ENCODE measurements at places on chromosomes 16 and 17.

DNA sequence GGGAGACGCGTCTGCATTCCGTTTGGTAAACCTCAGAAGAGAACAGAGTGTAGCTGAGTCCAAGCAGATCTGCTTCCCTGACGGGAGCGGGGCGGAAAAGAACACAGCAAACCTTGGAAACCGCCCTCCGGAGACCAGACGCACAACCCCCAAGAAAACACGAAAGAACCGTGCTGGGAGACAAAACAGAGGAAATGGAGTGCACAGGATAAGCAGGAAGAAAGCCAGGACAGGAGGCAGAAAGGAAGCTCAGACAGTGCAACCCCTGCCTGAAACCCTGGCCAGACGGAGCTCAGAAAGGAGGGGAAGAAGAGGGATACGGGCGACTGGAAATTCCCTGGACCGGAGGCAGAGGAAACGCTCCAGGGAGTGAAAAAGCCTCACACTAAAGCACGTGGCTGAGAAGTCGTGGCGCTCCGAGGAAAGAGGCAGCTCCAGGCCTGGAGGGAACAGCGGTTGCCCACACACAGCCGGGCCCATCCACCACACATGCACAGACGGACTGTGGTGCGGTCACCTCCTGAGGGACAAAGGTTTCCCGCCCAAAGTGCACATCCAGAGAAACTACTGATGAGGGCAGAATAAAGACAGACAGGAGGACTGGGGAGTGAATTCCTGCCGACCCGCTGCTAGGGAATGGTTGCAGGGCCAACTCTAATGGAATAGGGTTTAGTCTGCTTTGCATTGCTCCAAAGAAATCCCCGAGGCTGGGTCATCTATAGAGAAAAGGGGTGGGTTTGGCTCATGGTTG is 10.2 kb downstream of the DPEP1 start:
- no peak for DNase-seq

DNA sequence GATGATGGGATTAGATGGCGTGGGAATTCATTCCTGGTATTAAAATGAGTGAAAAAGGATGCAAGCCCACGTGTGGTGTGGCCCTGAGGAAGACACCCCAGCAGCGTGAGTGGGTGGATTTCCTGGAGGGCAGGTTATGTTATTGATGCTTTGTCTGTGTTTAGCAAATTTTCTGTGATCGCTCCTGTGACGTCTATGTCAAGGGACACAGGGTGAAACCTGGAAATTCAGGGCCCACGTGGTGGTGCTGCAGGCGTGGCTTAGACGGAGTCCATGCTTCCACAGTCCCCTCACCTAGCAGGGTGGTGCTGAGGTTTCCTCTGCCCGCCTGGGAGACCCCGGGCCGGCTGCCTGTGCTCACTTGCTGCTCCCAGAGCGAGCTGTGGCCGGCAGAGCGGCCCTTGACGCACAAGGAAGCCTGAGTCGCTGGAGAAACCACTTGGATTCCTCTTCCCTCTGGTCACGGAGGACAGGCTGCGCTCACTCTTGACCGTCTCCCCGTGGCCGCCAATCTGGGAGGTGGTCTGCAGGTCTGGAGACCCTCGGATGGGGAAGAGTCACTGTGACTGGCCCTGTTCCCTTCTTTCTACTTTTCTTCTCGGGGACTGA is 23.4 kb downstream of the BAIAP2 start:
- no peak for DNase-seq

GRCh38 chr16:90032674-90033331 is 13.5 kb upstream of the DBNDD1 start:
- DNase-seq, result peak; percentile 42

- no peak for DNase-seq
These were observed 7.5 kb downstream of the SLC5A11 start for GRCh38 chr16:24853169-24853824.

DNA sequence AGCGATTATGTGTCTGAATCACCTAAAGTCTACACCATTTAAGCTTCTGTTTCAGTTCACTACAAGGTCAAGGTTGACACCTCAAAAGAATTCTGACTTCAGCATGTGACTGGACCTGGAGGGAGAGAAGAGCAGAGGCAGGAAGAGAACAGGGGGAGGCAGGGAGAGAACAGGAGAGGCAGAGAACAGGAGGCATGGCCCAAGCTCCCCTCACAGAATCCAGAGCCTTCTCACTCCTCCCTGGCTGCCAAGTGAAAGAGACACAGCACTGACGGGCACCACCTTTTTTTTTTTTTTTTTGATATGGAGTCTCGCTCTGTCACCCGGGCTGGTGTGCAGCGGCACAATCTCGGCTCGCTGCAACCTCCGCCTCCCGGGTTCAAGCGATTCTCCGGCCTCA is 11.4 kb downstream of the GGA2 start:
- DNase-seq, result no peak

DNA sequence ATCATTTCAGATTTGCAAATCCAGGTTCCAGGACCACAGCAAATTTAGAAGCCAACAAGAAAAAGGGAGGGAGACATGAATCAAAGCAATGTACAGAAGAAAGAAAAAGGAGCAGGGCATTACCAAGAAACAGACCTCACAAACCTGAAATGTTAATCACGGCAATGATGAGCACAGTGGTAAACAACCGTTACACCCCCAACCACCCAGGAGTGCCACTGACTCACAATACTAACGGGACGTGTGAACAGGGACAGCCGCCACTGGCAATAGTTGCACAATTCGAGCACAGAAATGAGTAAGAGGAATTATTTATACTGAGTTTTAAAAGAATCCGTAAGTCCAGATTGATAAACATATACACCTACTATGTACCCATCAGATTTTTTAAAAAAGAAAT is 13.8 kb downstream of the USP22 start:
- no peak for DNase-seq

DNA sequence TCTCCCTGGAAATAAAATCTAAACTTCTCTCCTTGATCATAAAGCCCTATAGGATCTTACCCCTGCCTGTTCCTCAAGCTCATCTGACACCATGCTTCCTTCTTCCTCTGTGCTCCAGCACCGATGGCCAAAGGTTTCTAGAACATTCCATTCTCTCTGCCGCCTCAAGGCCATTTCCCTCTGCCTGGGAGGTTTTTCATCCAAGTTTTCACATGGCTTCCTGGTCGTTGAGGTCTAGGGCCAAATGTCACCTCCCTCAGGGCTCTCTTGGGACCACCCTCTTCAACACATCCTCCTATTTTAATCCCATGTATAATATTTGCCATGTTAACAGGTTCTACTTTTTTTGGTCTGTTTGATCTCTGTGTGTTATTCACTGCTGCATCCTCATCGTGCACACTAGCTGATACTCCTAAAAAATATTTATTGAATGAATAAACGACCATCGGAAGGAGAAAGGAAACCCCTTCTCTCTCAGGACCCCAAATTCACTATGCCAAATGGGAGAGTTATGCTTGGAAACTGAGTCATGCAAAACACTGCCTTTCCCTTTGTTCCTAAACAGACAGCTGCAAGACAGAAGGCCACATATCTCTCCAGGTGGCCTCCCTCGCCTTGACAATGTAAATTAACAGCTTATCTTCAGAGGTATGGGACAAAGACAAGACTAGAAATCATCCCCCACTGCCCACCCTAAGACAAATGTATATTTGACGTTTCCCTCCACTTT is 78.5 kb downstream of the XYLT1 start:
- no peak for DNase-seq

DNA sequence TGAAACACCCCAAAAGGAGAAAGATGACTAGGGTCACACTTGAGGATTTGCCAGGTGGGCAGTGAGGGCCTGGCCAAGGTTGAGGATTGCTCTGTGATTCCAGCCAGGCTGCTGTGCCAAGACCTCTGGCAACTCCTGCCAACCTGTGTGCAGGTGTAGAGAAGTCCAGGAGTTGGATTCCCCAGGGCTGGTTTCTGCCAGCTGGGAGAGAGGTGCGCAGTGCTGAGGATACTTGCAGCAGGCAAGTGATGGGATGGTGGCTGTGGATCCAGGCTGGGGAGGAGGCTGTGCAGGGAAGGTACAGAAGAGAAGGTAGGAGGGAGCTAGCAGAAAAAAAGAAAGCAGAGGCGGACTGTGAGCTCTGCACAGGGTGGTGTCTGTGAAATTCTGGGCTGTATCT is 6.6 kb downstream of the RIPOR1 start:
- DNase-seq, result no peak

- DNase-seq, result no peak
These were observed 506 bp downstream of the ATP5MC1 start for GRCh38 chr17:48892940-48893645.

DNA sequence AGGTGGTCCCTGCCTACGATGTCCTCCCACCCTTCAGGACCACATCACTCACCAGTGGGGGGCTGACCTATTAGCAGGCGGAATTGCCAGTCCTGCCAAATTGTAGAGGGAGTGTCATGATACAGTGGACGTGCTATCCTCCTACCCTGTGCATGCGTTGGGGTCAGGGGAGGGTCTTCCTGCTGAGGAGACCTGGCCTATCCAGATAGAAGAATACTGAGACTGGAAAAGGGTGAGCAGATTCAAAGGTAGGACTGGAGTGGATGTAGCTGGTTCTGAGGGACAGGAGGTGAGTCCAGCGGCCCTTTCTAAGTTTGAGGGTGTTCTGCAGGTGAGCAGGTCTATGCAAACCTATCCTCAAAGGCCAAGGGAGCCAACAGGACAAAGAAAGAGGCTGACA is 8.0 kb downstream of the PRSS41 start:
- DNase-seq, result no peak

- DNase-seq, result no peak
These were observed 26.0 kb downstream of the PKD1L3 start for GRCh38 chr16:71974068-71974818.

DNA sequence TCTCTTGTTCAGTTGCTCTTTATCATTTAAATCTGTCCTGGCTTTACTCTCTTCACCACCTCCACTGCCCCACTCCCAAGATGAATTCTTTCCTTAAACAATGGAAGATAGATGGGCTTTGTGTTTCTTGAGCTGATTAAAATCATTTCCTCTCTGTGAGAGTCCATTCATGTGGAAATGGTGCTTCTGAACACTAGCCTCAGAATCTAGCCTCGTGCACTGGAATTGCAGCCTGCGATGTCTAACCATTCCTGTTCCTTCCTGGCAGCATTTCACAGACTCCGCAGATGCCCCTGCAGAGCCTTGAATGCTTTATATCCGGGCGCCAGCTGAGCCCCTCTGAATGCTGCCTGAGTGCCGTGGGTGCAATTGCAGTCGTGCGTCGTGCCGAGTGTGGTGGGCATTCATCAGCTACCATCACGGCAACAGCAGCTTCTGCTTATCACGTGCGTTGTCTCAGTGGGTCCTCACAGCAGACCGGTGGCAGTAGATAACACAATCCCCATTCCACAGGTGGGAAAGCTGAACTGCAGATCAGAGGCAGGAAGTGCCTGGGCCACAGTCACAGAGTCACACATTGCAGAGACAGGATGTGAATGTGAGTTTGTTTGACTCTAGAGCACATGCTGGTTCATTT is 172.8 kb upstream of the WSCD1 start:
- no peak for DNase-seq

- DNase-seq, result no peak
These were observed 19.0 kb upstream of the SMG8 start for GRCh38 chr17:59190806-59191205.

DNA sequence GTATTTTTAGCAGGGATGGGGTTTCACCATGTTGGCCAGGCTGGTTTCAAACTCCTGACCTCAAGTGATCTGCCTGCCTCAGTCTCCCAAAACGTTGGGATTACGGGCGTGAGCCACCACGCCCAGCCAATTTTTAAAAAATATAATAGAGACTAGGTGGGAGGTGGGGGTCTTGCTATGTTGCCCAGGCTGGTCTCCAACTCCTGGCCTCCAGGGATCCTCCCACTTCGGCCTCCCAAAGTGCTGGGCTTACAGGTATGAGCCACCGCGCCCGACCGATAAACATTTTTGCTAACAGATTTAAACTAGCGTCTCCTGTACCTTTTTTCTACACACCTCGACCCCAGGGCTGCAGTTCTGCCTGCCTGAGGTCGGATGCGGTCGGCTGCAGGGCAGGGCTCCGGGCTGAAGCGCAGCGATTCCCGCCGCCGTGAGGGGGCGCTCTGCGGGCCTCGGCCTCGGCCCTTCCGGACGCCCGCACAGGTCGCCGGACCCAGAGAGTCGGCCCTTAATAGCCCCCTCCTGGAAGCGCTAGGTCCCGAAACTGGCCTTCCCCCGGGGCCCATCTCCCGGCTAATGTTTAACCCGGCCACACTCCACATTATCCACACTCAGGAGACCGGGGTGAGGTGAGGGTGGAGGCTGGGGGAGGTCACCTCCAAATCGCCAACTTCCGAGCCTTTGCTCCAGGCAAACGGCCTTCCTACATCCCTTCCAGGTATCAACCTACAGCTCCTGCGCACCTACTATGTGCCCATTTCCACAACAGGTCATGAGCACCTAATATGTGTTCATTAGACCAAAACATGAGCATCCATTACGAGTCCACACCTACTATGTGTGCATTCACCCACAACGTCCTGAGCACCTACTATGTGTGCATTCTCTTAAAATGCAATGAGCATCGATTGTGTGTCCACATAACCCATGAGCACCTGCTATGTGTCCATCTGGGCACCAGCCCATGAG is 2.0 kb upstream of the GLIS2 start:
- DNase-seq, result no peak

- no peak for DNase-seq
These were observed 113.2 kb downstream of the SPECC1 start for GRCh38 chr17:20122254-20122879.

- no peak for DNase-seq
These were observed 164.8 kb downstream of the HAPSTR1 start for GRCh38 chr16:9256196-9256595.

GRCh38 chr16:6104428-6104827 is 1006.8 kb upstream of the EEF2KMT start:
- DNase-seq, result no peak

DNA sequence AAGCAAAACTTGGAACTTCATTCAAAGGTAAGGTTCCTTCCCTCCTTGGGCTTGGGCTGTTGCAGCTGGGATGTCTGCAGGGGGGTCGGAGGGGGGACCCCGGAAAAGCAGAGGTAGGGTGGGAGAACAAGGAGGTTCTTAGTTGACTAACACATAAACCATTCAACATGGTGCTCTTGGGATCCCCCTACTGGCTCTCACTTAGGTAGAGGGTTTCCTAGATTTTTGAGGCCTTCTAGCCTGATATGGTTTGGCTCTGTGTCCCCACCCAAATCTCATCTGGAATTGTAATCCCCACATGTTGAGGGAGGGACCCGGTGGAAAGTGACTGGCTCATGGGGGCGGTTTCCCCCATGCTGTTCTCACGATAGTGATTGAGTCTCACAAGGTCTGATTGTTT is 93.9 kb downstream of the RGS9 start:
- DNase-seq, result no peak
